Stimulated activated CD8-positive, alpha-beta memory T cell treated with anti-CD3 and anti-CD28 coated beads, Interleukin-15, amount 100 ng/mL, for 4 hours (primary cell): ENCODE measurements at places on chromosomes 7 and 10.

GRCh38 chr7:40782836-40783235, 648.0 kb downstream of the SUGCT start:
- no peak for DNase-seq

DNA sequence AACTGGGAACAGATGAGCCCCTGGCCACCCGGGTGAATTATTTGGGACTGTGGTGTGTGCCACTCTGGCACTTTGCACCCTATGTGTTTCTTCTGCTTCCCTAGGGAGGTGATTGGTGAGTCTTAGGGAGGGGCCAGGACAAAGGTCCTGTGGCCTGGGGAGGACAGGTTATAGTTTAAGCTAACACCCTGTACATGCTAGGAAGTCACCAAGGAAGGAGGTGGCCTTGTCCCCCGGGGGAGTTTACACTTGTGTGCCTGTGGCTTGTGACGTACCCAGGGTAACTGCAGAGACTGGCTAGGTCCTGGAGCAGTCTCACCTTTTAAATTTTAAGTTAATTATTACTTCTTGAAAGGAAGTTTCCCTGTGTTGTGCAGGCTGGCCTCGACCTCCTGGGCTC, 196.2 kb downstream of the BAMBI start:
- no peak for DNase-seq

GRCh38 chr7:1607696-1608095, 37.9 kb upstream of the PSMG3 start:
- no peak for DNase-seq

DNA sequence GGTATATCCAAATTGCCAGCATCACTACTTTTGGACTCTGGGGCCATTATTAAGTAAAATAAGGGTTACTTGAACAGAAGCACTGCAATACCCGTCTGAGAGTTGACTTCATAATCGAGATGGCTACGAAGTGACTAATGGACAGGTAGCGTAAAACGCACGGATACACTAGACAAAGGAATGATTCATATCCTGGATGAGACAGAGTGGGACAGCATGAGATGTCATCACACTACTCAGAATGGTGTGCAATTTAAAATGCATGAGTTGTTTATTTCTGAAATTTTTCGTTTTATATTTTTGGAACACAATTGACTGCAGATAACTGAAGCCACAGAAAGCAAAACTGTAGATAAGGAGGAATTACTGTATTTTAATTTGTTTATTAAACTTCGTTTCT, 421.5 kb upstream of the LRGUK start:
- DNase-seq, result no peak

DNA sequence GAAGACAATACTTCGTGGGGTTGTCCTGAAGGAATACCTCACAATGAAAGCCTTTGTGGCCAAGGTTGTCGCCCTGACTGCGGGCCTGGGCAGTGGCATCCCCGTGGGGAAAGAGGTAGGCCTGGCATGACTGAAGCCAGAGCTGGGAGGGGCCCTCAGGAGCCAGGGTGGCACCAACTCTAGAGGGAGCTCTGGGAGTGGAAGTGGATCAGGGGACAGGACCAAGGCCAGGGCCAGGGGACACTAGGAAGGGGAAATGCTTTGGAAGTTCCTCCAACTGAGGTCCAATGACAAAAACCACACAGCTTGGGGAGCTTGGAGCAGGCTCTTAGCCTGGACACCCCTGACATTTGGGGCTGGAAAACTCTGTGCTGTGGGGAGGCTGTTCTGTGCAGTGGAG, 5.8 kb downstream of the CLCN1 start:
- no peak for DNase-seq

GRCh38 chr7:156063241-156063810, 251.1 kb upstream of the SHH start:
- no peak for DNase-seq

GRCh38 chr10:126616737-126617136, 53.8 kb downstream of the C10orf90 start:
- DNase-seq, result no peak
